ENCODE measurements at places on chromosomes 4 and X.

DNA sequence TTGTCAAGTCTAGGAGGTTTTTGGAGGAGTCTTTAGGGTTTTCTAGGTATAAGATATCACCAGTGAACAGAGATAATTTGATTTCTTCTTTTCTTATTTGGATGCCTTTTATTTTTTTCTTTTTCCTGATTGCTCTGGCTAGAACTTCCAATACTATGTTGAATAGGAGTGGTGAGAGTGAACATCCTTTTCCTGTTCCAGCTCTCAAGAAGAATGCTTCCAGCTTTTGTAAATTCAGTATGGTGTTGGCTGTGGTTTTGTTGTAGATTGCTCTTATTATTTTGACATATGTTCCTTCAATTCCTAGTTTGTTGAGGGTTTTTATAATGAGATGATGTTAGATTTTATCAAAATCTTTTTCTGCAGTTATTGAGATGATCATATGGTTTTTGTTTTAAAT, 165.6 kb upstream of the WDFY3 start:
- no peak for DNase-seq

DNA sequence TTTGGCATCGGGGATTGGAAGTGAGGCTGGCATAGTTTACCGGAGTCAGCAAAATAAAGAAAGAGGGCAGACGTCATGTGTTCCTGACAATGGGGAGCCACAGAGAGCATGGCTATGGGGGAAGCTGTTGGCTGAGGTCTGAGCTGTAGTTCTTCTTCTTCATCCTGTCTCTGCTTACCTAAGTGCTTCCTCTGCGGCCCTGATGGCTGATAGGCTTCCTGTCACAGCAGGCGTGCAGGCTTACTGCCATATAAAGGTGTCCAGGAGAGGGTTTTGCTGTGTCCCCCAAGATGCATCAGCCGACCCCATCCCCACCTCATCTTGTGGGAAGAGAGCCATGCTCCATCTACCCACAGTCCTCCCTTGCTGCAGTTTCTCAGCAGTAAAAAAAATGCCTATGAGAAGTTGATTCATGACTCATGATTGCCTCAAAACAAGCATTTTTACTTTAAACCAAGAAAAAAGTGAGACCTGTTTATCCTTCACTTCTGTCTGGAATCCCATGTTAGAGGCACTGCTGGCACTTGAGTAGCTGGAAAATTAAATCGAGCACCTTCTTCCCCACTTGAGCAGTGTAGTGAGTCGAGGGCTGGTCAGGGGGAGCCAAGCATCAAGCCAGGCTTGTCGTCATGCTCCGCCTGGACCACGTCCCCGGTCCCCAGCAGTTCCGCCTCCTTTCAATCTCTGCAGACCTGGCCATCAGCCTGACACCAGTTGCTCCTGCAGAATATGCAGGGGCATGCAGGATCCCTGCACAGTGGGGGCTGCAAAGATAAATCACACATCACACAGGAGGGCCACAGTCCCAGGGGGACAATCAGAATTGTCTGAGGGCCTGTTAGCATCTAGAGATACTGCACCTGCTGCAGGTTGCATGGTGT, 237.8 kb downstream of the EVC2 start:
- DNase-seq, result no peak

DNA sequence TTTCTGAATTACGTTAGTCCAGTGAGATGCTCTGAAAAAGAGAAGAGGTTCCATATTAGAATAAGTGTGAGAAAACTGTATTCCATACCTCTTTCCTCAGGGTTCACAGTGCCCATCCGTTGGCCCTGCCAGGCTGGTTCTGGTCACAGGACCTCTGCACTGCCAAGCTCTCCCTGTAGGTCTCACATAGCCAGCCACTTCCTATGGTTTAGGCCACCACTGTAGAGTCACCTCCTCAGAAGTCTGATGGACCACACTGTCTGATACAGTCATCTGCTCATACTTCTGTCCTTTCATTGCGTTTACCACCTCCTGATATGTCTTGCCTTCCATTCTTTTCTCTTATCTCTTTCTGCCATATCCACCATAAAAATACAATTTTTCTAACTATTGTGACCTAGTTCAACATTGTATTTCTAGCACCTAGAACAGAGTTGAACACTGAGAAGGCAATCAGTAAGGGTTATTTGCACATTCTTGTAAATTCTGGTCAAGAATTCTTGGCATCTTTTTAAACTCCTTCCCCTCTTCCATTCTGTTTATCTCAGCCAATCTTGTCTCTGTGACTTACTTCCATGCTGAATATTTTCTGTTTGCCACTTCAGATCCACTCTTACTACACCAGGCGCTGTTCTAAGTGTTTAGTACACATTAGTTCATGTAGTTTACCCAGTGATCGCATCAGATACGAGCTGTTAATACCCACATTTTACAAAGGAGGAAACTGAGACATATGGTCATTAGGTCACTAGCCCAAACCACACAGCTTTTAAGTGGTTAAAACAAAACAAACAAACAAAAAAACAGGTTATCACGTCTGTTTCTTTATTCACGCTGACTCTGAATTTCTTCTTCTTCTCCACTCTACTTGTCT, 125.6 kb downstream of the CBR4 start:
- no peak for DNase-seq

DNA sequence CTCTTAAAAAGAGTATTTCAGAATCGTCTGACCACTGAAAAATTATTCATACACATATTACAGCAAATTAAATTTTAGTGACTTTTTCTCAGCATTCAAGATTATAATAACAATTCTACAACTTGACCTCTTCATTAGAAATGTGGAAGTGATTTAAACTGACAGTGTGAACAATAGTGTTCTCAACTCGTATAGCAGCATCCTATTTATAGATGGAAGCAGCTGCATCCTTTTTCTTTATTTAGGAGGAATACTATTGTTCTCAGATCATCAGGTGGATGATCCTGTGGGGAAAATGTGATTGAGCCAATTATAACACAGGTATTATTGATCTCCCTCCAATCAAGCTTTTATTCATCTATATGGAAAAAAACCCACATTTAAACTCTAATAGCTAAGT, 56.7 kb downstream of the RAPGEF2 start:
- DNase-seq, result no peak

- no peak for DNase-seq
Observed at GRCh38 chr4:119207051-119207450, 5.5 kb upstream of the USP53 start.

GRCh38 chr4:123018396-123018775, 96.0 kb upstream of the NUDT6 start:
- DNase-seq, result no peak

DNA sequence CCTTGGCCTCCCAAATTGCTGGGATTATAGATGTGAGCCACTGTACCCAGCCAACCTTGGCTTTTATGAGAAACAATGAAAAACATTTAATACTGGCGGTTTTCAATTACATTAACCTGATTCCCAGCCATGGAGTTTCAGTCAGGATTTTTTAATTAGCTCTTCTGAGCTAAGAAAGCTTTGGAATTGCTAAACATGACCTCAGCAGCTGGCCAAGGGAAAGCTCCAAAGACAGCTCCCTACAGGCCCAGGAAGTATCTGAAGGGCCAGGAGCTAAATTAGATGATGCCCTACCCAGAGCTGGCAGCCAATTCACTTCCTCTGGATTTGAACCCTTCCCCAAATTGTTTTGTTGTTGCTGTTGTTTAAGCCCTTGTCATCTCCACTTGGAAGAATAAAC, 26.5 kb upstream of the FUNDC1 start:
- no peak for DNase-seq

DNA sequence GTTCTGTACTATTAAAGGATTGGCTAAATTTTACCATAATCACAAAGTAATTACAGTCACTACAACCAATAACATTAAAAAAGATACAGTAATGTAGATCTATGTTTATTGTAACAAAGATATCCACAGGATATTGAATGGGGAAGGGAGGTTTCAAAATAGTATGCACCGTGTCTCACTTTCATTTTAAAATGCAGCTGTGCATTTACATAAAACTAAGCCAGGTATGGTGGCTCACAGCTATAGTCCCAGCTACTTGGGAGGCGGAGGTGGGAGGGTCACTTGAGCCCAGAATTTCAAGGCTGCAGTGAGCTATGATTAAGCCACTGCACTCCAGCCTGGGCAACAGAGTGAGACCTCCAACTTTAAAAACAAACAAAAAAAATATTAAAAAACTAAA, 8.5 kb downstream of the SRP72 start:
- no peak for DNase-seq

DNA sequence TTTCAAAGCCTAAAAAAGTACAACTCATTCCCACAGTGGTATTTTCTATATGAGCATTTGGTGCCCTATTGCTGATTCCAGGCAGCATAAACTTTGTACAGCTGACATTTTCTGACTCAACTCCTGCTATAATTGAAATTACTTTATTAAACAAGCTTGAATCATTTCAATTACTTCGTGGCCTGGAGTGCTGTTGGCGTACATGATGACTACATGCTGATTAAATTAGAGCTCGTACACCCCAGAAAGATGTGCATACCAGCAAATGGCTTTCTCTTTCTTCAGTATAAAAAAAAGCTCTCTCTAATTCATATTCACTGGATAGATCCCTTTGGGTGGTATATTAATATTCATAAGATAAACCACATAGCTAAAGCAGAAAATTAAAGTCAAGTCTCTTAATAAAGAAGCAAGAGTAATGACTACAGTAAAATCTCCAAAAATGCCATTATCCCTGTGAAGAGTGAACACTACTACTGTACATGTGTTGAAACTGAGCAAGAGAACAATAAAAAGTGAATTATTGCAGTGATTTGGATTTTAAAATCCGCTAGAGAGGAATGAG, 245.0 kb upstream of the IGFBP7 start:
- DNase-seq, result no peak

DNA sequence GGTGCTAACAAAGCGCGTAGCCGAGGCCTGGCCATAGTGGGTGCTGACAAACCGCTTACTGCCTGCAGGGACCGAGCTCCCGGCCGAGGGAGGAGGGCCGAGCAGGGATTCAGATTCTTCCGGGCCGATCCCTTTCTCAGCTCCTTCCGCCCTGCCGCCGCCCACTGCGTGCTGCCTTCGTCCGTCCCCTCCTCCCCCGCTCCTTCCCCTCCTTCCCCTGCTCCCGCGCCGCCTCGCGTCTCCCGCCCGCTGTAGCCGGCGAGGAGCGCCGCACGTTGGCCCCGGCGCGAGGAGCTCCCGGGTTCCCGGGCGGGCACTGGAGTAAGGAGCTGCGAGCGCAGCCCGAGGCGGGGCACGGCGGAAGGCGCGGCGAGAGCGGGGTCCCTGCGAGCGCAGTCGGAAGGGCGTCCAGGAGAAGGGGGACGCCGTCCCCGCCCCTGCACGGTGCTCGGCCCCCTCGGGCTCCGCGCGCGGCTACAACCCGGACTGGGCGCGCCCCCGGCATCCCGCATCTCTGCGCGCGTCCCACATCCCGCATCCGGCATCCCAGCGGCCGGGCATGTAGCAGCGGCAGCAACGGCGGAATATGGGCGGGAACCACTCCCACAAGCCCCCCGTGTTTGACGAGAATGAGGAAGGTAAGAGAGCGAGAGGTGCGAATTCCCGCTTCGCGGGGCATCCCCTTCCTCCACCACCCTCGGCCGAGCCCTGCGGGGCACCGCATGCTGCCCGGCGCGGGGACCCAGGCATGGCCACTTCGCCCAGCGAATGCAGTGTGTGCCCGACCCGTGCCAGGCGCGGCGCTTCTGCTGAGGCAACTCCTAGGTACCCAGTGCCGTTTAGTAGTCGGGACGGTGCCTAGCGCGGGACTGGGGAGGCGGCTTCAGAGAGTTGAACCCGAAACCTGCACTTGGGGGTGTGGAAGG, at the start of gene STK32B:
STK32B (plus strand) TSS at position 203 of the 926 bp plus-strand sequence.
- DNase-seq, result peak; percentile 51

DNA sequence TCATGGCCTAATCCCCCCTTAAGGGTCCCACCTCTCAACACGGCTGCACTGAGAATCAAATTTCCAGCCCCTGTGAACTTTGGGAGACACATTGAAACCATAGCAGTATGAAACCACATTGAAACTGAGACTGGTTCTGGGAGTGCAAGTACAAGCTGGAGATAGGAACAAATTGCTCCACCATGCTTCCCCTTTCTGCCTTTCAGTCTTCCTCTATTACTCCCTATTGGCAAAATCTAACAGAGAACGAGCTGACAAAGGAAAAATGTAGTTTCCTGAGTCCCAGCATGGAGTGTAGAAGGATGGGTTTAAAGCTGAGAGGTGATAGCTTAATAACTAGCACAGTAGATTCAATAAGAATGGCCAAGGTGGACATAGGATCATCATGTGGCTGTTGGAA, 161.7 kb upstream of the RPL34 start:
- DNase-seq, result no peak

DNA sequence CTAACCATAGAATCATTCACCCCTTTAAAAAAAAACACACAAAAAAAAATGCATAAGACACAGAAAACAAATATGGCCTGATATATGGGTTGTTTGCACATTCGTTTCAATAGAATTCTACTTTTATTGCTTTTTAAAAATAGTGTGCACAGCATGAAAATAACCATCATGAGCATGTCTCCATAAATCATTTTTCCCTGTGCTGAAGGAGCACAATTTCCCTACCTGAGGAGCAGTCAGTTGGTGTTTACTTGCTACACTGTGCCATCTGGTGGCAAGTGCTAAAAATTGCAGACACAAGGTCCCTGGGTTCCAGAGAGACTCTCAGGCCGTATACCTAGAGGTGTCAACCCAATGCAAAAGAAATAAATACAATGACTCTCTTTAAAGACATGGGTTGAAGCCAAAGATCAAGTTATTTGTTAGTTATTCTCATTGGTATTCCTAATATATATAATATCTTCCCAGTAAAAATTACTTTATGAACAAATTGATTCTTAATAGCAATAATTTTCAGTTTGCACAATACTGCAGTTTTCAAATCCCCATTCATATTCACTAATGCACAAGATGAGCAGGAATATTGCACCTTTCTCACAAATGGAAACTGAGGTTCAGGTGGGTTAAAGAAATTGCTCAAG, 551.4 kb downstream of the IQCM start:
- DNase-seq, result peak; percentile 9

DNA sequence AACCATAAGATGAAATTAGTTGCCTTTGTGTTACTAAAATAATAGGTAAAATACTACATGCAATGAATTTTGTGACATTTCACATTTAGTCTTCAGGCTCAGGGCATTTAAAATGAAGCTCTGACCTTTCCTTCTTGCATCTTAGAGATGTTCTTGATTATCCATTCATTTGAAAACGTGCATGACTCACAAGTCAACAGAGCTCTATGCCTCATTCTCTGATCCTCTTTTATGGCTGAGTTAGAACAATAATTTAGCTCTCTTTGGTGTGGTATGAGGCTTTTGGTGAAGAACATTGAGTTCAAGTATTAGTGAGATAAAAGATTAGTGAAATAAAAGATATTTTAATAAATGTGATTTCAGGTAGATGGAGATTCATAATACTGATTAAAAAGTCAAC, 66.5 kb downstream of the TIGD2 start:
- no peak for DNase-seq

DNA sequence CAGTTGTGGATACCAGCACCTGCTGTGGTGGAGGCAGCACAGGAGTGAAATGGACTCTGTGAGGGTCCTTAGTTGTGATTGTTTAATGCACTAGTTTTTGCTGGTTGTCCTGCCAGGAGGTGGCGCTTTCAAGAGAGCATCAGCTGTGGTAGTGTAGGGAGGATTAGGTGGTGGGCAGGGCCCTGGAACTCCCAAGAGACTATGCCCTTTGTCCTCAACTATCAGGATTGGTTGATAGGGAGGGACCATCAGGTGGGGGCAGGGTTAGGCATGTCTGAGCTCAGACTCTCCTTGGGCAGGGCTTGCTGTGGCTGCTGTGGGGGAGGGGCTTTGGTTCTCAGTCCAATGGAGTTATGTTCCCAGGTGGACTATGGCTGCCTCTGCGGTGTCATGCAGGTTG, 121.9 kb downstream of the RRAGB start:
- DNase-seq, result peak; percentile 3

Data from activated CD8-positive, alpha-beta T cell treated with anti-CD3 and anti-CD28 coated beads for 36 hours (primary cell).